ENCODE measurements at places on chromosomes 4 and X.

GRCh38 chrX:154793084-154793795 is 12.0 kb downstream of the MPP1 start:
- no peak for DNase-seq

GRCh38 chrX:15903186-15903681 is 48.6 kb upstream of the AP1S2 start:
- DNase-seq, result no peak

DNA sequence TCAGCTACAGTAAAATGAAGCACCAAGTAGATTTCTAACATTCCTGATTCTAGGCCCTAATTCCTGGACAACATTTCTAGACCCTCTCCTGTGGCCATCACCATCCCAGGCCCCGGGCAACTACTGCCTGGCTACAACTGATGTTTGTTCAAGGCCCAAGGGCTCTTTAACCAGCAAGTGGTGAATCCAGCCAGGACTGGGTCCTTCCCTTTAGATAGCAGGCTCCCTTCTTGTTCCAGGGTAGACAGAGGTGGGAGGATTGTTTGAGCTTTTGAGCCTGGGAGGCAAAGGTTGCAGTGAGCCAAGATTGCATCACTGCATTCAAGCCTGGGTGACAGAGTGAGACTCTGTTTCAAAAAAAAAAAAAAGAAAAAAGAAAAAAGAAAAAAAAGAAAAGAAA is 12.7 kb upstream of the AADAT start:
- no peak for DNase-seq

DNA sequence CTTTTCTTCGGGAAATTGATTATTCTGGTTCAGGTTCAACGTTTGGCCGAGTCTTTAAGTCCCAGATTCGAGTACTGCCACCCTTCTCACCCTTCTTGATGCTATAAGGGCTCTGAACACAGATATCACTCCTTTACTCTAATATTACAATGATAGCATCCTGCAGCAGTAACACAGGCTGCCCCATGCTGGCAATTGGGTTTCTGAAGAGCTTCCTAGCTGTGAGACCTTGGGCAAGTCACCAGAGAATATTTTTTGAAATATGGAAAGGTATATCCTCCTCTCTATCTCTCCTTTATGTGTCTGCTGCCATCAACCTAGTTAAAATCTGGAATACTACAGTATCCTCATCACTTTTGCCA is 297 bp upstream of the MTMR8 start:
- no peak for DNase-seq

DNA sequence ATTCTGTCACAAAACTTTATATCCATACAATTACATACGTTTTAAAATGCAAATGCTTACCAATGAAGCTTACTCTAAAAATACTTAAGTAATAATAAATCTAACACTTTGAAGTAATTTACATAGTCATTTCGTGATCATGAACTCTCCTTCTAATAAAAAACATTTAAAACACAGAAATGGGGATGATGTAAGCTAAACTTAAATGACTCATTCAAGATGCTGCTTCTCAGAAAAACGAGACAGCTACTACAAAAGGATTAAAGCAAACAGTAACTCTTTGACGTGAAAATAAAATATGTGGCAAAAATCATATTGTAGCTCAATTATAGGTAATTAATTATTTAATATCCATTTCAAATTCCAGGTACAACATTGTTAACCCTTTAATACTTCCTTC is 148.7 kb downstream of the FGF16 start:
- DNase-seq, result no peak

DNA sequence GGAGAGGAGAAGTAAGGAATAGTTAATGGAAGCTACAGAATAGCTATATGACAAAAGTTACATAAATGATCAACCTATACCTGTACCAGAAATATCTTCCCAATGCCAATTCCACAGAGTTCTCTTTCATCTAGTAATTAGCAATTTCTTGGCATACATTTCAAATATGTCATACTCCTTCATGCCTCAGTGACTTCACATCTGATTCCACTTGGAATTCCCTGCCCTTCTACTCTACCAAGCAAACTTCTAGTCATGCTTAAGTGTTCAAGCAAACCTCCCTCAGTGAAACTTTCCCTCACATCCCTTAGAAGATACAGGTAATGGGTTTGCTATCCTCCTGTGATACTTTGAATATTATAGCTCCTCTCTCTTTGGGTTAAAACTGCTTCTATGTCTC is 127.1 kb downstream of the KLHL13 start:
- no peak for DNase-seq

- DNase-seq, result no peak
Observed at GRCh38 chr4:189285377-189285776, 655.3 kb upstream of the FRG1 start.

- DNase-seq, result no peak
Observed at GRCh38 chrX:45811326-45811725, 610.6 kb upstream of the DIPK2B start.

DNA sequence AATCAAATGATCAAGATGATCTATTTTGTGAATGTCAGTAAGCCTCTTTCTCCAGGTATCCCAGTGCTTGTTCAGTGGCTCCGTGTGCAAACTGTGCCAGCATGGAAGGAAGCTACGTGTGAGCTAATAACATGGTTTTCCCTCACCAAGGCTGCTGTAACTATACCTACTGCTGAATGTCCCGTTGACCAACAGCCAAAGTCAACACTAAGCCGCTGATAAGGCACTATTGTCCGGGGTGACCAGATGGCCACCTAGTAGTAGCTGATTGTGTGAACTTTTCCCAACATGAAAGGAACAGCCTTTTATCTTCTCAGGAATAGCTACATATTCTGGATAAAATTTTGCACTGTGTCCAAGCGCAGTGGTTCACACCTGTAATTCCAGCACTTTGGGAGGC is 58.0 kb upstream of the ABCG2 start:
- DNase-seq, result no peak

- no peak for DNase-seq
Observed at GRCh38 chrX:20362268-20363267, 95.9 kb upstream of the RPS6KA3 start.

DNA sequence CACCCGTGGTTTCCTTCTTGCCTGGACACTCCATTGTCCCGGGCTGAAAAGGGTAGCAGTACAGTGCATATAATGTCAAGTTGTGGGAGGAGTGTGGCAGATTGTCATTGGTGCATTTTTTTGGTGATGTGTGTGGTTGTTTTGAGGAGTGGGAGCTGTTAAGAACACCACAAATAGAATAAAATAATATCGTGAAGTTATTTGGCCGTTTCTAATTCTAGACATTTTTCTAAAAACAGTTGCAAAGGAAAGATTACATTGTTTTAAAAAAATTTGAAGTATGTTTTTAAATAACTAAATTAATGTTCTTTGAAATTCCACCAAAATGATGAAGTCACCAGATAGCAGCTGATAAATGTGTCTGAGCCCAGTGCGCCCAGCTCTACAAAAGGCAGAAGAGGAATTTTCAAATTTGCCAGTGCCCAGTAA is 1.3 kb downstream of the PKD2 start:
- peak; percentile 58 for DNase-seq

GRCh38 chr4:123597586-123597985 is 201.0 kb downstream of the SPRY1 start:
- DNase-seq, result no peak

- DNase-seq, result no peak
Observed at GRCh38 chrX:1502853-1503252, 34.1 kb downstream of the P2RY8 start.

GRCh38 chr4:80201252-80202151 is 4.2 kb downstream of the PRDM8 start:
- DNase-seq, result no peak

DNA sequence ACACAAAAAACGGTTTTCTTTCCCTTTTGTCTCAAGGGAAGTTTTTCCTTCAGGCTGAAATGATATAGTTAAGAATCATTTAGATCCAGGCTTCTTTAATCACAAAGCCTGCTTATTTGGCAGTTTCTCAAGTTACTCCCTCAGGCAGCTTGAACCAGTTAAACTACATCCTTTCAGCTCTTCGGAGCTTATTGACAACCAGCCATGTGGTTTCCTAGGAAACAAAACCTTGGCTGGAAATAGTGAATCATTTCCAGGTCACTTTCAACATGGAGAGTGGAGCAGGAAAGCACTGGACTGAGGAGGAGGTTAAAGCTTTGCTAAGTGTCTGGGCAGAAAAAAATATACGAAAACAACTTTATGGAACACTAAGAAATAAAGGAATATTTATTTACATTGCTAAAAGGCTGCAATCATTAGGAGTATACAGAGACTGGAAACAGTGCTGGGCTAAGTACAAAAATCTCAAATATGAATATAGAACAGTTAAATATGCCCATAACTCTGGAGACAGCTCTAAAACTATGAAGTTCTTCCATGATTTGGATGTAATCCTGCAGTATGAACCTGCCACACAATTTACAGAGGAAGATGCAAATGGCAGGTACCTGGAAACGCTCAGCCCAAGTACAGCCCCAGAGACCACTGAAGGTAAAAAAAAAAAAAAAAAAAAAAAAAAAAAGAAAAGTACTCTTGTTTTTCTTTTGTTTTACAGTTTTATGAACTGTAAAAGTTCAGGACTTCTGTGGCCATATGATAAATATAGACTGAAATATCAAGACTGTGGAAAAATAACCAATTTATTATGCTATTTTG is 23.2 kb upstream of the AASDH start:
- peak; percentile 92 for DNase-seq

- no peak for DNase-seq
Observed at GRCh38 chr4:170979736-170980135, 833.5 kb upstream of the GALNTL6 start.

DNA sequence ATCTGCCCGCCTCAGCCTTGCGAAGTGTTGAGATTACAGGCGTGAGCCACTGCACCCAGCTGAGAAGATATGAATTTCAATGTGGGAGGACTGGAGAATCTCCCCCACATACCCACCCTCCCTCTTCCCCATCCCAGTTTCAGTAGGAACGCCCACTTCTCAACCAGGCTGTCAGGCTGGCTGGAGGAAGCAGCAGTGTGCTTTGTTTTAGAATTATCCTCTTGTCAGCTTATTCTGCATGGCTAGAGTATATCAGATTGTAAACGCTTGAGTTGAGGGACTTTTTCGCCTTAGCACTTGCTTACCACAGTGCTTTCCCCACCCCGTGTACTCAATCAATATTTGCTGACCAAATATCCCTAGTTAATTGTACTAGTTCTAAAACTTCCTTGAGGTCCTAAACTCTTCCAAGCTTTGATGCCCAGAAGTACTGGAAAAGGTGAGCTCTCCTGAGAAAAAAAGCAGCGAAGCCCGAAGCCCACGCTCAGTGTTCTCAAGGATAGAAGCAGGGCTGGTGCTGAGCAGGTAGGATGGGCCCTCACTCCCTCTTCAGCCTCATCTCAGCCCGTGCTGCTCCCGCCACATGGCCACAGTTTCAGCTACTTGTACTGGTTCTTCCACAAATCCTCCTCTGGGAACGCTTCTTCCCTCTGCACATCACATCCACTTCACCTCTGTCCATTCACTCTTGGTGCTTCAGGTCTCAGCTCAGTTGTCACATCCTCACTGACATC is 7.3 kb upstream of the ARHGAP10 start:
- no peak for DNase-seq

DNA sequence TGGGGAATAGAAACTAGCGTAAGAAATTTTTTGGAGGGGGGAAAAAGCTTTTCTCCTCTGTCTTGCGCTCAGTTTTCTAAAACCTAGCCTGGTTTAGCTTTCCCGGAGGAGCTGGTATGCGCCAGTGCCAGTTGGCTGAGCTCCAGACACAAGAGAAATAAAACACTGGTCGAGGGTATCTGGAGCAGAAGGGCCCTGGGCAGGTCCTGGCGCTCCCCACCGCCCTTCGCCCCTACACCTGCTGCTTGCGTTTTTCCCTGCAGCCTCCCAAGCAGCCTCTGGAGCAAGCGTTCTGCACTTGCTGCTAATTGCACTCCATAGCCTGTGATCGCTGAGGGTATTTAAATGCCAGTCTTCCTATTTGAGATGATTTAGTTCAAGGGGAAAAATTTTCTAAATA is 816 bp downstream of the EREG start:
- DNase-seq, result no peak

GRCh38 chr4:16442296-16442695 is 216.0 kb upstream of the TAPT1 start:
- DNase-seq, result no peak

- DNase-seq, result no peak
Observed at GRCh38 chr4:4812145-4812794, 47.2 kb upstream of the MSX1 start.

GRCh38 chr4:169293343-169294176 is 22.8 kb upstream of the SH3RF1 start:
- no peak for DNase-seq

DNA sequence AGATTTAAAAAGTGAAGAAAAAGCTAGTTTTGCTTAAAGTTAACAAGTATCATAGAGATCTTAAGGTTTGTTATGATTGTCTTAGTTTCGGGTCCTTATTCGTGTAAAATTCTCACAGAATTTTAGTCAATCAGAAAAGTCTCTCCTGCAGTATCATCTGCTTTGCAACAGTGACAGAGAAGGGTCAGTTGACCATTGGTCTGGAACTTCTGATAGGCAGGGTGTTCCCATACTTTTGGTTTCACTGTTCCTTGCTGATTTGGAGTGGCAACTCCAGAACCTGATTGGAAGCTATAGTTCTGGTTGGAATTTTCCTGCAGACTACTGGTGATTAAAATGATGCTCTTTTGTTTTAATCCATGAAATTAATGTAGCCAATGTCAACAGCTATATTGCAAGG is 1.8 kb downstream of the IL15 start:
- DNase-seq, result no peak

- DNase-seq, result no peak
Observed at GRCh38 chr4:99506781-99507180, 4.0 kb upstream of the C4orf17 start.

DNA sequence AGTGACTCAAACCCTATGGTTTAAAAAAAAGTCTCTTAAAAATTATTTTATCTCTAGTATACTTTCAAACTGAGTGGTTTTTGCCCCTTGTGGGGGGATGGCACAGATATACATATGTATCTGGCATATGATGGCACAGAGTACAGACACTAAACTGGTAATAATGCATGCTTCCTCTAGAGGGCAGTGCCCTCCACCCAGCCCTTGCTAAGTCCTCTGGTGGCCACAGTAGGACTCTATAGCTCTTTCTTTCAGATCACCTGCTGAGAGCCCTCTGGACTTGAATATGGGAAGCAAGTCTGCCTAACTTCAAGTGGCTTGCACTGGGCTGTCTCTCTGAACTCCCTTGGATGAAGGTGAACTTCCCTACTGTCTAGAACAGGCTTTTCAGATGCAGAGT is 66.3 kb downstream of the TSPAN7 start:
- DNase-seq, result peak; percentile 68

DNA sequence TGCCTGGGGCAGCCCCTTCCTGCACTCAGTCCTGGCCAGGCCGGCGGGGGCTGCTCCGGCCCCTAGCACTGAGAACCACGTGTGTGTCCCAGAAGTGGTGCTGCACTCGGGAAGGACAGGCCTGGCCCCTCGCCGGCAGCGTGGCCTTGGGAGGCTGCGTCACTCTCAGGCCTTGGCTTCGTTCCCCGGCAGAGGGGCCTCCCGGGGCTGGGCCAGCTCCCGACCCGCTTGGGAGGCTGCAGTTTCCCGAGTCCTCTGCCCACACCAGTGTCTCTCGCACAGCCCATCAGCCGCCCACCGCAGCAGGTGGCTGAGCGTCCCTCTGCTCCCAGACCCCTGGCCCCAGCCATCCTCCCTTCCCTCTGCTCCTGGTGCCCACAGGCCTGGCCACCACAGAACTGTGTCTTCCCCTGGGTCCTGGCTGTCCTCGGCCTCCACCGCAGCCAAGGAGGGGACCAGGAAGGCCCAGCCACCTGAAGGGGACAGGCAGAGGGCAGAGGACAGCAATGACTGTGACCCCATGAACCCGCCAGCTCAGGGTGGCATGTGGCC is 10.9 kb upstream of the CPLX1 start:
- no peak for DNase-seq

- DNase-seq, result no peak
Observed at GRCh38 chr4:7006411-7006810, 36.8 kb upstream of the TADA2B start.

Measured in RKO (cell line).